Fibroblast of upper back skin (primary cell): ENCODE measurements at places on chromosomes 7 and 10.
A peak's percentile ranks its signal among the peaks of the same experiment; 100 is the strongest.

DNA sequence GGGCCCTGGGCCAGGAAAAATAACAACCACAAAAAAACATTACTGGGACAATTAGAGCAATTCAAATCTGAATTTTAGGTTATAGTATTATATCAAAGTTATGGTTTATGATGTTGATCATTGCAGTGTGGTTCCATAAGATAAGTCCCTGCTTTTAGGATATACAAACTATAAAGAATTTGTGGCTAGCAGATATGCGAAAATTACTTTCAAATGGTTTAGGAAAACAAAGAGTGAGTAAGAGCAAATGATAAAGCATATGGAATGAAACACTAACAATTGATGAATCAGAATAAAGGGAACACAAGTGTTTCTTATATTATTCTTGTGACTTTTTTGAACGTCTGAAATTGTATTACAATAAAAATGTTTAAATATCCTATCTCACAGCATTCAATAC lies 64.4 kb upstream of the HECTD2 start:
- DNase-seq: peak; percentile 38

DNA sequence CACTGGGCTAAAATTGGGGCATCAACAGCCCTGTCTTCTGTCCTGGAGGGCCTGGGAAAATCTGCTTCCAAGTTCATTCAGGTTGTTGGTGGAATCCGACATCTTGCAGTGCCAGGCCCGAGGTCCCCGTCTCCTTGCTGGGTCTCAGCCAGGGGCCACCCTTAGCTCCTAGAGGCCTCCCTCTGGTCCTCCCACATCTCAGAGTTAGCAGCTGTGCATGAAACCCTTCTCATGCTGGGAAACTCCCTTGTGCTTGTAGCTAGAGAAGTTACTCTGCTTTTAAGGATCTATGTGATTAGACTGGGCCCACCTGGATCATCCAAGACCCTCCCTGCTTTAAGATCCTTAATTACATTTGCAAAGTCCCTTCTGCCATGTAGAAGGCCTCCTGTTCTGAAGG lies 15.3 kb downstream of the HIP1 start:
- DNase-seq: no peak

- peak; percentile 80 for DNase-seq
These were observed 163.0 kb upstream of the KLF14 start for GRCh38 chr7:130896898-130897514.

GRCh38 chr7:66769833-66770512 lies 29.4 kb downstream of the RABGEF1 start:
- no peak for DNase-seq

DNA sequence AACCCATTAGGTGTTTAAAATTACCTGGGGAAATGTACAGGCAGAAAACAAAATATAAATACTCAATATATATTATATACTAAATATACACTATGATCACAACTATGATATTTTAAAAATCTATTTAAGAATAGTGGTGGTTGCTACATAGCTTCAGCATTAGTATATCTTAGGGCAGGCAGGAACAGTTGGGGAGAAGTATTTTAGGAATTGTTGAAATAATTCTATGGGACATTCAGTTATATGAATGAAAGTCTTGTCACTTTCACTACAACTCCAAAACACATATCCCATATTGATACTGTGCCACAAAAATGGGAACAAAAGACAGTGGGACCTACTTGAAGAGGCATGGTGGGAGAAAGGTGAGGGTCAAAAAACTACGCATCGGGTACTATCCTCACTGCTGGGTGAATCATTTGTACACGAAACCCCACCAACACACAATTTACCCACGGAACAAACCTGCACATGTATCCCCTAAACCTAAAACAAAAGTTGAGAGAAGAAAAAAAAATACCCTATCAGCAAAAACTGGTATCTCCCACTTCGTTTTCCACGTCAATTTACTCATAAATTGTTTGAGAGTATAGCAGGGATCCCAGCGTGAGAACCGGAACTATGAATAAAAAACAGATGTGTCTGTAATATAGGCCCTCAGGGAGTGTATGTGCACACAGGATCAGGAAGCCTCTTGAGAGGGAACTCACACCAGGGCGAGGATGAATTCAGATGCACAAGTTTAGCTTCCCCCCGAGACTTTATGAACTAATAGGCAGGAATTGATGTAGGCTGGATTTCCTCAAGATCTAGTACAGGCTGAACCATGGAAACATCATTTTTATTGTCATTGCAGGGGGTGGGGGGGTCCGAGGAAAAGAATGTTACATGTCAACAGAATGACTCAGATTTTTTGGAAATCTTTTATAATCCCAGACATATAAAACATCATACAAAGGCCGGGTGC lies 16.2 kb downstream of the SLC16A12 start:
- peak; percentile 93 for DNase-seq
